ENCODE measurements at places on chromosomes 7 and 10. TPM values are rescaled to one million over a fixed set of nuclear protein-coding genes. Genes with fewer than 3 reads are reported as not detected.

The AKR1E2 gene
- total RNA-seq: 7.9 TPM

The RNF148 gene
- total RNA-seq: not detected

The SAP25 gene
- total RNA-seq: 9.2 TPM

The MET gene
- 2.2 TPM for total RNA-seq

The SMO gene
- total RNA-seq: 0.37 TPM

The TMEM176A gene
- not detected for total RNA-seq

The GIMAP2 gene
- 28.2 TPM for total RNA-seq

The GPR37 gene
- not detected for total RNA-seq

The NEUROG3 gene
- total RNA-seq: not detected

The GRM3 gene
- not detected for total RNA-seq

The PLCE1 gene
- total RNA-seq: not detected

The TLX1 gene
- not detected for total RNA-seq

The LIPN gene
- total RNA-seq: not detected

The CRYGN gene
- not detected for total RNA-seq

The GIMAP5 gene
- 44.4 TPM for total RNA-seq

The DENND2A gene
- total RNA-seq: not detected

The GNAT3 gene
- total RNA-seq: not detected

The PRF1 gene
- 76.5 TPM for total RNA-seq

The APBB1IP gene
- total RNA-seq: 40.0 TPM

The UCMA gene
- total RNA-seq: not detected

The HOXA1 gene
- total RNA-seq: 0.09 TPM

The MYO1G gene
- total RNA-seq: 283 TPM

The CFAP58 gene
- 0.19 TPM for total RNA-seq

The CCDC146 gene
- 2.3 TPM for total RNA-seq

The MRM2 gene
- total RNA-seq: 47.9 TPM

The PILRA gene
- total RNA-seq: 9.8 TPM

The ITIH5 gene
- total RNA-seq: not detected

The CALHM3 gene
- not detected for total RNA-seq

The WDFY4 gene
- total RNA-seq: 0.05 TPM

The RASA4B gene
- 28.6 TPM for total RNA-seq

The SEMA3A gene
- total RNA-seq: 0.14 TPM

All from activated CD4-positive, alpha-beta T cell treated with anti-CD3 and anti-CD28 coated beads, Interleukin-2, amount 10 ng/mL, durations not matched to agents 24 days and 14 days (primary cell).